ENCODE measurements at places on chromosomes 12 and 14.

- DNase-seq, result no peak
Observed at GRCh38 chr14:43116341-43116740, 1390.7 kb downstream of the FSCB start.

DNA sequence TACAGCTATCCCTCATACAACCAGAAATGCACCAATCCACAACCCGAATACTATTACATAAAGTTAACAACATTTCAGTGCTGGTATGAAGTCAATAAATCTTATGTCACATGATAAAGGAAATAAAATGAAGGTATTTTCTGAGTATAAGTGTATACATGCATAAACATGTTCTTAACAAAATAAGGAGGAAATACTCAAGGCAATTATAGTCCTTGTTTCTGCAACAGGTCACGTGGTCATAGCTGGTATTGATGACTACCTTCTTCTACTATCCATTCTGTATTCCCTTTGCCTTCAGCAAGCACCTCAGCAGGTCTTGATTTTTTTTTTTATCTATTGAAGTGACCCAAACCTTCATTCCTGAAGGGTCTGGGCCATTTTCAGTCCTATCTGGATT is 675.6 kb downstream of the RPL10L start:
- DNase-seq, result no peak

DNA sequence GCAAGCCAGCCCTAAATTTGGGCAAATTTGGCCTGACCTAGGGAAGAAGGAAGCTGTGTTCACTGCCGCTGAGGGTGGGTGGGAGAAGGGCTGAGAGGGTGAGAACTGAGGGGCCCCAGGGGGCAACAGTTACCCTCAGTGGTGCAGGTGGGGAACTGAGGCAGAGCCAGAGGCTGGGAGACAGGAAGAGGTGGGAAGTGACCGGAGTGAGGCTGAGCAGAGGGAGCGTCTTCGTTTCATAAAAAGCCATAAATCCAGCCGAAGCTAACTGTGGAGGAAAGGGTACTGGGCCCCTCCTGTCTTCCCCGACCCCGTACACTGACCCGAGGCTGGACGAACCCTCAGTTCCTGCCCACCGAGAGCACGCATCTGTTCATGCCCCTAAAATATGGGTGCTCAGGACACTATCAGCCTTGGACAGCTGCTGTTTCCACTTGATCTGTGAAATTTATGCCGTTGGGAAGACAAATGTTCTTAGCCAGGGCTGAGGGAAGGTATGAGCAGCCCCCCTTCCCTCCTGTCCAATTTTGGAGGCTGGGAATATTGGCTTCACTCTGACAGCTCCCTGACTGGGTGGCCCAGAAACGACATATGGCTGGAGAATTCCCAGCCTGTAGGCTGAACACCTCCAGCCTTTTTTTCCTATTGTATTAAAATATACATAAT is 116.5 kb downstream of the KIF26A start:
- no peak for DNase-seq

GRCh38 chr14:58671024-58671423 is 33.3 kb downstream of the DACT1 start:
- DNase-seq, result no peak

DNA sequence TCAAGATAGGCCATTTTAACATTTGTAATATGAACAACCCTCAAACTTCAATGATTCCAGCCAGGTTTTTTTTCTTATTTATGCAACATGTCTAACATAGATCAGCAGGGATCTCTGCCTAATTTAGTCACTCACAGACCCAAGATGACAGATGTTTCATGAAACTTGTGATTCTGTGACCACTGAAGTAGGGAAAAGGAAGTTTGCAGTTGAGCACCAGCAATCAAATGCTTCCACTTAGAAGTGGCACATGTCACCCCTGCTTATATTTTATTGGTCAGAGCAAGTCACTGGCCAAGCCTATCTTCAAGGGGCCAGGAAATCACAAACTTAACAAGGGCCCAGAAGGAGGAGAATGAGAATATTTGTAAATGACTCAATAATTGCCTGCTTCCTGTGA is 150.6 kb downstream of the BCAT1 start:
- no peak for DNase-seq

DNA sequence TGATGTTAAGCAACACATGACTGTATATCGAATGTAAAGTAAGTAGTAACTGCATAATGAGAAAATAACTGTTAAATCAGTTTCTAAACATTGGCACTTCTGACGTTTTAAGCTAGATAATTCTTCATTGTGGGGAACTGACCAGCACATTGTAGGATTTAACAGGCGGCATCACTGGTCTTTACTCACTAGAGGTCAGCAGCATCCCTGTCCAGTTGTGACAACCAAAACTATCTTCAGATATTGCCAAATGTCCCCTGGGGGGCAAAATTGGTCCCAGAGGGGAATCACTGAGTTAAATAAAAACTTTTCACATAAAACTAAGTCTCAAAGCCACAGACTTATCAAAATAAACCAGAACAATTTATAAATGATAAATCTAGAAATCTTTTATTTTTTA is 65.3 kb downstream of the BLTP3B start:
- peak; percentile 29 for DNase-seq

GRCh38 chr12:84982888-84983287 is 53.2 kb downstream of the TSPAN19 start:
- DNase-seq, result peak; percentile 21
